ENCODE measurements at places on chromosomes 5 and 9.

- DNase-seq: peak; percentile 75
Measured at GRCh38 chr5:129094924-129095899, 663 bp downstream of the ISOC1 start.

DNA sequence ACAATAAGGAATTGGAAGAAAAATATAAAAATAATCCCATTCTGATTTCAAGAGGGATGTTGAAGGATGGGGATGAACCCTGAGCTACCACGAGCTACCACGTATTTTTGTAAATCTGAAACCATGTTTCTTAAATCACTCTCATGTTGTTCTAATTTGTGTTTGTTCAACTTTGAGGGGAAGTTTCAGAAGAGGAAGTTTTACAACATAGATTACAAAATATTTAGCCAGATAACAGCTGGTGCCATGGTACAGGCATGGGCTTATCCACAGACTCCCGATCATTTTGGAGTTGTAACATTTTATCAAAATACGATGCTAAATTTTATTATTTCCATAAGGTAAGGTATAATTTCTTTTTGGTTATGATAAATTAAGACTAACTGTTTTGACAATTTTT lies 15.2 kb downstream of the CCDC125 start:
- peak; percentile 52 for DNase-seq

DNA sequence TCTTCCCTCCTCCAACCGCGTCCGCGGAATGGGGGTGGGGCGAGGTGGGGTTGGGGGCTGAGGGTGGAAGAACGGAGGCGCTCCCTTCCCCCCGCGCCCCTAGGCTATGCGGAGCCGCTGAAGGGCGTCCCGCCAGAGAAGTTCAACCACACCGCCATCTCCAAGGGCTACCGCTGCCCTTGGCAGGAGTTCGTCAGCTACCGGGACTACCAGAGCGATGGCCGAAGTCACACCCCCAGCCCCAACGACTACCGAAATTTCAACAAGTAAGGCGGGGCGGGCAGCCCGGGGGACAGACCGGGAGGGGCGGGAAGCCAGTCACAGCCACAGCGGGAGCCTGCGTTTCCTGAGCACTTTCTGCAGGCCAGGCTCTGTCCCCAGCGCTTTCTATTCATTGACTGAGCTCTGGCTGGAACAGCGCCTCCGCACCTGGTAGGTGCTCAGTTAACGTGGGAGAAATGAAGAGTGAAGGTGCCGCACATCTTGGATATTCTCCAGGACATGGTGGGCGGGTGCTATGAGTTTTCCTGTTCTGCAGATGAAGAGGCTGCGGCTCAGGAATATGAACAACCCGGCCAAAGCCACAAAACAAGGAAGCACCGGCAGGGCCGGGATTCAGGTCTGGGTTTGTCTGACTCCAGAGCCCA lies 11.3 kb downstream of the MYOZ3 start:
- peak; percentile 72 for DNase-seq

DNA sequence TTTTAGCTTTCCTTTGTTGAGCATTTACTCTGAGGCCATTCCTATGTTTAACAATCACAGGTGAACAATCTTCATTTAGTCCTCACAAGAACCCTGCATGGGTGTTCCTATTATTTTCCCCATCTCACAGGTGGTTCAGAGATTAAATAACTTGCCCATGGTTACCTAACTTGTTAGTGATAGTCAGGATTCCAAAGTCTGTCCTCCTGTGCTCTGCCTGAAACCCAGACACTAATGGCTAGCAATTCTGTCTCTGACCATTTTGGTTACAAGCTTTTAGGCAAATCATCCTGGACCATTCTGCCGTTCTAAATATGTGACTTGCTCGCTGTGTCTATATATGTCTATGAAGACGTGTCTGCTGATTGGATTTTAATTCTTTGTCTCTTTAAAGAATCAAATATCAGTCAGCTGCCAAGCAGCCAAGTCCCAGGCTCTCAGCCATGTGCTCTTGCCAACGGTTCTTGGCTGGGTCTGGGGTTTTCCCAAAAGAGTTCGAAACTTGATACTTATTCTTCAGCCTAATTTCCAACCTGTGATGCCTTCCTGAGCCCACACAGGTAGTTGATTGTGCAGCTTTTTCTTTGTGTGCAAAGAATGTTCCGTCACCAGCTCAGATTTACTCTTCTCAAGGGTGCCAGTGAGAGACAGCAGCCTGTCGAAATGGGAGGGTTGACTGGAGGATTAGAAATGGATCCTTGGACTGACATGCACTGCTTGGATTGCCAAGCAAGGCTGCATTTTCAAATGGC lies 121.7 kb downstream of the NREP start:
- no peak for DNase-seq

- DNase-seq: no peak
Measured at GRCh38 chr5:151741678-151742423, 16.6 kb downstream of the ATOX1 start.

DNA sequence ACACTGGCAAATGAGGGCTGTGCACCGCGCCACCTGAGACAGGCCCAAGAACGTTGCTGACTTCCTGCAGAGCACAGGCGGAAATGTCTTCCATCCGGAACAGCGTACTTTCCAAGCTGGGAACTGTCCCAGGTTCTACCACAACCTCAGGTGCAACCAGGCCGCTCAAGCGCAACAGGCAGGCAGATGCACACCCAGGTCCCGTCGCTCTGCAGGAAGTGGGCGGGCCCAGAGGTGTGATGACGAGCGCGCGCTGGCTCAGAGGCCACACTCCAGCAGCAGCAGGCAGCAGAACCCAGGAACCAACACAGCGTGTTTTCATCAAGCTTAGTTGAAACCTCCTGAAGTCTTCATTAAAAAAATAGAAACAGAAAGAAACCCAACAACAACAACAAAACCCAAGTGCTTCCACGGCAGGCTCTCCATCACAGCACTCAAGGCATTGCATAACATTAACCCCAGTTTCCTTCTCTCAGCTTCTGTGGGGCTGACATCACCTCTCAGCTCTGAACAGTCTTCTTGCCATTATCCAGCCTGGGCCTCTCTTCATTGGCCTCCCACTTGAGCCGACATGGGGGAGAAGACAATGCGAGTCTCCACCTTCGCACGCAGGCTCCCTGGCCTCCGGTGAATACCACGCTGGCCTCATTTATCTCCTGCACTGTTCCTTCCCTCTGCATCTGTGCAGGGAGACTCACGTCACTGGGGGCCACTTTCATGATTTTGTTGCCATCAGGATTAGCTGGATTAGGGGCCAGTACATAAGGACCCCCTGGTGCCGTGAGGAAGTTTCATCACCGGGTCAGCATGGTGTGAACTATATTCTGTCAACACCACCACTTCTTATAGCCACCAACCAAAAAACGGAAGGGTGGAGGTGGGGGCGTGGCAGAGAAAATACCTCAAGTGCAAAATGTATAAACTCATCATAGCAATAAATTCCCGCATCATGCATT lies 22.1 kb downstream of the PTCH1 start:
- DNase-seq: peak; percentile 18

- DNase-seq: no peak
Measured at GRCh38 chr5:172598251-172599203, 42.5 kb upstream of the NEURL1B start.

DNA sequence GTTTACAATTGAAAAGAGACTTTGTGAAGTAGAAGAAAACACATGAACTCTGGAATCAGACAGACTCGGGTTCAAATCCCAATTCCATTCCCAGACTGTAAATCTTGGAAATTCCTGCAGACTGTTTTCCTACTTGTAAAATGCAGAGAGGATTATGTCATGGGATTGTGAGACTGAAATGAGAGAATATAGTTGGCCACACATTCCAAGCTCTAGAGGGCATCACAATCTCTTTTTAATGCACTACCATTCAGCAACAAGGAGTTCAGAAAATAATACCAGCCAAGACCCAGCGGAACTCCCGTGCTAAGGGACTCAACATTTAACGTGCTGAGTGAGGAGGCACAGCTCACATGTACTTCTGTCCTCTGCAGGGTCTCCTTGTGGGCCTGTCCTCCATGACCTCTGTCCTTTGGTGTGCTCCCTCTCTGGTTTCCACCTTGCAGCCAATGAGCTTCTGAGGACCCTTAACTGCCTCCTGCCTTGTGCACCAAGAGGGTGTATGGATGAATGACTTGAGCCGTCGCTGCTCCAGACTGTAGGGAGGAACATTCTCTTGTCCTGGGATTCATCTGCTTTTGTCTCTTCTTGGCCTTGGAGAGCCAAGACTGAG lies 263.5 kb downstream of the NTRK2 start:
- DNase-seq: no peak

GRCh38 chr5:67095346-67096171 lies 101.0 kb downstream of the CD180 start:
- peak; percentile 41 for DNase-seq

DNA sequence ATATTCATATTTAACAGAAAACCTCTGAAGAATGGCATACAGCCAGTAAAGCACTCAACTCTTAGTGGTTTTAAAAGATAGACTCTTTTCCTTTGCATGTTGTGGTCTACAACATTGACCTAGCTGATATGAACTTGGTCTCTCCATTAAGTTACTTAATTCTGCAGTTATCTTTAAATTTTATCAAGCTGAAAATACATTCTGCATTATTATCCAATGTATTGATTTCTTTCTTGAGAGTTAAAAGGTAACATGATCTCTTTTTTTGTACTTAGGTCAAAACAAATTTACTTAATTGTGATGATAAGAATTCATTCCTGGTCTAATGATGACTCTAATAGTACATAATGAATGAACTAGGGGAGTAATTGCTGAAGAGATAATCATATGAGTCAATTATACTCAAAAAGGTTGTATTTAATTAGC lies 132.9 kb downstream of the STARD4 start:
- DNase-seq: no peak

DNA sequence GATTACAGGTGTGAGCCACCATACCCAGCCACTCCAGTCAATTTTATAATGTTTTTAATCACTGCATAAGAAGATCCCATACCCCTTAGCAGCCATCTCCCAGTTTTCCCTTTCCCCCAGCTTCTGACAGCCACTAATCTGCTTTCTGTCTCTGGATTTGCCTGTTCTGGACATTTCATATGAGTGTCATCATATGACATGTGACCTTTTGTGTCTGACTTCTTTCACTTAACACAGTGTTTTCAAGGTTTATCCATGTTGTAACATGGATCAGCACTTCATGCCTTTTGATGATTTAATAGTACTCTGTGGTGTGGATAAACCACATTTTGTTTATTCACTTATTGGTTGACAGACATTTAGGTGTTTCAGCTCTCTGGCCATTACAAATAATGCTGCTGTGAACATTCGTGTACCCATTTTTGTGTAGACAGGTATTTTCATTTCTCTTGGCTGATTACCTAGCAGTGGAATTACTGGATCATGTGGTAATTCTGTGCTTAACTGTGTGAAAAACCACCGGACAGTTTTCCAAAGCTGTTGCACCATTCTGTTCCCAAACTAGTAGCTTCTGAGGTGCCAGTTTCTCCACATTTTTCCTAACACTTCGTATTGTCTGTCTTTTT lies 8.6 kb downstream of the SUSD3 start:
- DNase-seq: no peak

DNA sequence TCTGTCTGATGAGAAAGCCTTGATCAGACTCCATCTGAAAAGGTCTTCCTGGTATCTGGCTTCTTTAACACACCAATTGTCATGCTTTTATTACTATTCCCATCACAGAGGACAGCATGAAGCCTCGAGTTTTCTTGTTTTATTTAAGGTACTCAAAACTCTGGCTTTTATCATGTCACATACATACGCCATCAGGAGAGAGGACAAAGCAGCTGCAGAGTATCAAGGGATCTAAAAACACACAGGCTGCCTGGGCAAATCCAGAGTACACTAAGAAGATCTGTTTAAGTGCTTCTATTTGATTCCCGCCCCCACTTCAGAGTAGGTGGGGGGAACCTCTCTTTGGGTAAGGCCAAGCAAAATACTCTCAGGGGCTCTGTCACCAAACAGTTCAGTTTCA lies 277.2 kb downstream of the SPOCK1 start:
- DNase-seq: no peak

GRCh38 chr5:56837381-56837780 lies 22.0 kb downstream of the MAP3K1 start:
- no peak for DNase-seq

DNA sequence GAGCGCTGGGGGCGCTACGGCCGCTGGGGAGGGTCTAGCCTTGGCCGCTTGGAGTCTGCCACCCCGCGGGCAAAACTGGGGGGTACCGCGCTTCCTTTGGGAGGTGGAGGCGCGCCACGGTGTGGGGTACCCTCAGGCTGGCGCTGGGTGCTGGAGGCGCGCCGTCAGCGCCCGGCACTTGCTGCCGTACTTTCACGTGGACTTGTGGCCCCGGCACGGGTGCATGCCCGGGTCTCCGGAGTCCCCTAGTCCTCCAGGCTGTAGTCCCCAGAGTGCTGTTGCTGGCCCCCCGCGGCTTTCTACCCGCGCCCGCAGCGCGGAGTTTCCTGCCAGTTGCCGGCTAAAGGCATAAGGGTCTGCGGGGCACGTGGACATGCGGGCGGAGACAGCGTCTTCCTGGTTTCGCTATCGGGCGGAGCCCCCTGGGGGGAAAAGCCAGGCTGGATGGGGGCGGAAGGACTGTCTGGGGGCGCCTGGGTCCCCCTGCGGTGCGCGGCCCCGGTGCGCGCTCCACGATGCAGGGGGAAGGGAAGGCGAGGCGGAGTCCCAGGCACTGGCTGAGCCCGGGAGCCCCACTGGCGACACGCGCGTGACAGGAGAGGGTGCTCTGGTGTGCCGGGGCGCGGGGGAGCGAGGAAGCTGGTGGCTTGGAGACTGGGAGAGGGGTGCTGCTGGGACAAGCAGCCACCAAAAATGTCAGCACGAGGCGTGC lies 666 bp downstream of the PPARGC1B start:
- DNase-seq: peak; percentile 80

DNA sequence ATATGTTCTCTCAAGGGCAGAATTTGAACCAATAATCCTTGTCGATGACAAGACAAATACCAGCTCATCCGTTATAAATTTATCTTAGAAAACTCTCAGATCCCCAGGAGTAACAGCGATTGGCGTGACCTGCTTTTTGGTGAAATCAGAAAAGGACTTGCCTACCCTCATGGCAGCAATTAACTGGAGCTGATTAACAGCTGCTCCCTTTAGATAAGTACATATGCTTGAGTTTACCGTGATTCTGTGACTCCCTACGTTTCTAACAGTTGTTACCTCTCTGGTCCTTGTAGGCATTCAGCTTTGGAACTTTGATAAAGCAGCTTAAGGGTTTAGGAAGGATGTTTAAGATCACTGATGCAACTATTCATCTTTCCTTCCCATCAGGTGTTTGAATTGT lies 2.6 kb downstream of the INVS start:
- peak; percentile 77 for DNase-seq

DNA sequence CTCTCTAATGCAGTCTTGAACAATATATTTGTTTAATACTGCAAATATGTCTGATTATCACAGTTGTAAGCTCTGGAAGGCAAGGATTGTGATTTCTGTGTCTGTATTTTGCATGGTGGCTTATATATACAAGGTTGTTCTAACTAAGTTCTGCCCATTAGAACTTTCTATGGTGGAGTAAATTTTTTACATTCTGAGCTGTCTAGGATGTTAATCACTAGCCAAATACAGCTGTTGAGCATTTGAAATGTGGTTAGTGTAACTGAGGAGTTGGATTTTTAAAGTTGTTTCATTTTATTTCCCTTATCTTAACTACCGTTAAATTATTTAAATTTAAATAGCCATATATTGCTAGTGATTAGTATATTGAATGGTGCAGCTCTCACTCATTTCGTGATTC lies 64.3 kb upstream of the DMRTA1 start:
- DNase-seq: no peak
